NCI-H1417 (cell line): ENCODE measurements at places on chromosomes 12 and 14.

- no peak for DNase-seq
Measured at GRCh38 chr14:68047906-68048305, 228.3 kb downstream of the RAD51B start.

DNA sequence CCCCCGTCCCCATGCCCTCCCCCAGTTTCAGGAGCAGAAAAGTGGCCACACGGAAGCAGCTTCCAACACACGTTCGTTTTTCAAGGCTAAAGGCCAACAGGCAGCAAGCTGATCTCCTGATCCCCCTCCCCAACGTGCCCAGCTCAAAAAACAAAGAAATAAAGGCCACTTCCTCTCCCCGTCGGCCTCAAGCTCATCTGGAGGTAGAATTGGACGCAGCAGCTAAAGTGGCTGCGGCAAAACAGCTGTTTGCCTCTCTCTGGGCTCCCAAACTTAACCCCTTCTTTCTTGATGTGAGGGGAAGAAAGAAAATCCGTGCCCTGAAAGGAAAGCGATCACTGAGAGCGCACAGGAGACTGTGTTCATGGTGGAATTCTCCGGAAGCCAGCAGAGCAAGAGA lies 66.3 kb downstream of the SCARB1 start:
- DNase-seq, result no peak

DNA sequence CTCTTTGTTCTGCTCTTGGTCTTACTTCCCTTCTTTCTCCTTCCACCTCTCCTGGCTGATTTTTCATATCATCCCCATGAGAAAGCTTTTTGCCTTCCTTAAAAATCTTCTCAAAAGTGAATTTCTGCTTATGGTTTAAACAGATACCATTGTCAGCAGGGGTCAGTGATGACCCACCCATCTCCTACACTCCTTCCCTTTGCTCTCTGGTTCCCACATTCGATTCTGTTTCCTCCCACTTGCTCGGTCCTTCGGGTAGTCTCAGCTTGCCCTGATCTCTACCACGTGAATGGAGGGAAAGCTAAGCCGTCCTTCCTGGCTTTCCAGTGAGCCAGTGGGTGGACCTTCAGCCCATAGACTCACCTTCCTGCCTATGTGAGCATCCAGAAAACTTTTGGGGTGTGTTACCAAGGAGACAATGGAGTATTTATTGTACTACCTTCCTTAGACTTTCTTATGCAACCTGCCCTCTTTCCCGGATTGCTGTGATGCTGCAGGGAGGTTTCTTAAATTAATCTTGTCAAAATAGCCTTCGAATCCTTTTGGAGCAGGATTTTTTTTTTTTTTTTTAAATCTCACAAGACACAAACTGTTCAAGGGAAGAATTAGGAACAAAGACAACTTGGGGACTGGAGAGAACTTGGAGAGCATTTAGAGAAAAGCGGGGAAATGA lies 306.3 kb downstream of the CACNA1C start:
- DNase-seq, result no peak

- DNase-seq, result peak; percentile 90
Measured at GRCh38 chr12:76037130-76038103, 5.8 kb upstream of the PHLDA1 start.

GRCh38 chr12:51951843-51952722 lies 584 bp downstream of the ACVR1B start:
- DNase-seq, result peak; percentile 74

DNA sequence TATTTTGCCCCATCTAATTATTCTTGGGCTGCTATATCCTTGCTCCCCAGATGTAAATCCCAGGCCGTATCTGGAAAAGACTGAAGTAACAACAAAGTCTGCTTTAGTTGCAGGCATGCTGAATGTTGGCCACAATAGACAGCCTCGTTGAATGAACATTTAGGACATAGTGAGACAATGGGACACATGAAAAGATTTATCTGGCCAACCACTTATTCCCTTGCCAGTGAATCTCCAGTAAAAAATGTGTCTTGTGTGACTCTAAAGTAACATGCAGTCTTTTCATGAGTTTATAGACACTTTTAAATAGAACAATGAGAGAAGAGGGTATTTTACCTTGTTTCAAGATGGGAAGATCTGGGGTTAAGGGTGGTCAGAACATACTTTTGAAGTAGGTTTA lies 60.2 kb upstream of the STXBP6 start:
- DNase-seq, result no peak

GRCh38 chr12:45098766-45099165 lies 47.9 kb upstream of the DBX2 start:
- DNase-seq, result no peak

DNA sequence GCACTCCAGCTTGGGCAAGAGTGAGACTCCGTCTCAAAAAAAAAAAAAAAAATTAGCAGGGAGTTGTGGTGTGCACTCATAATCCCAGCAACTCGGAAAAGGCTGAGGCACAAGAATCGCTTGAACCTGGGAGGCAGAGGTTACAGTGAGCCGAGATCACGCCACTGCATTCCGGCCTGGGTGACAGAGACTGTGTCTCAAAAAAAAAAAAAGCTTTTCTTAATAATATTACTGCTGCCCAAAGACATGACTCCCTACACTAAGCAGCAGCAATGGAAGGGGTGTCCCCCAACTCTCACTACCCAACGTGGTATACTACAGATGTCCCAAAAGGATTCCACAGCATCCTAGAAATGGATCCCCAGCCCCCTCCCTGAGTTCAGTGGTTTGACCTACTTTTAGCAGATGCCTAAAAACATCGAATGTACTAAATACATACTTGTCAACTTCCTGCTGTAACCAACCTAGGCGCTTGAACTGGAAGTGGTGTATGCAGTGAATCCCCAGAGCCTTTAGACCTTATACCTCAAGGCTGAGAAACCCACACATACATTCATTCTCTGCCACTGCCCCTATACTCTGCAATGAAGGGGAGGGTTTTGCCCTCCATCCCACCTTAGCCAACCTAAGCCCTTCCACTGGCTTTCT lies 8.5 kb upstream of the FKBP11 start:
- DNase-seq, result no peak

GRCh38 chr14:69613312-69614073 lies 2.1 kb downstream of the SUSD6 start:
- no peak for DNase-seq

DNA sequence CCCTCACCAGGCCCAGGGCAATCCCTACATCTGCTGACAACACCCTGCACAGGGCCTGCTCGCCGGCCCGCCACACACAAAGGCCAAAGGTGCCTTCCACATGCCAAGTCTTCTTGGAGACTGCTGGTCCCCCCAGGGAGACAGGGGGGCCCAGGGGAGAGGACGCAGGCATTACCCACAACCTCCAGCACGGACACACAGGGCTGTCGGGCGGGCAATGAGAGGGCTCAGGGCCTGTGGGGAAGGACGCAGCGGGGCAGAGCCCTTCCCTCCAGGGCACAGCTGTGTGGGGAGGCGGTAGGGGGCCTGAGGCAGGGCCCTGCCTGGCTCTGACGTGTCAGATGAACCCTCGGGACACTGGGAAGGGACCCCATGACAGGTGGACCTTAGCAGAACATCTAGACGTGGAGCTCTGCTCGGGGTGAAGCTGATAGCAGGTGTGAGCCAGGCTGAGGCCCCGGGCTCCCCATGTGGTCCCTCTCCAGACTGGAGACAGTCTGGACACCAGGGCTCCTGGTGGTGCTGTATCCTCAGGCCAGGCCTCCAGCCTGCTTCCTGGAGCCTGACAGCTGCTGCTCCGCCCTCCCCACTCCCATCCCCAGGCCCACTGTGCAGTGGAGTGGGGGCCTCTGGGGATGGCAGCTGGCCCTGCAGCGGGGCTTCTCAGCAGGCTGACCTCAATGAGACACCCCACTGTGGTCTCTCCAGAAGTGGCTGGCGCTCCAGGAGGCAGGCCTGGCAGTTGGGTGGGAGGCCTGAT lies 31.6 kb upstream of the NUDT14 start:
- DNase-seq, result peak; percentile 94

- peak; percentile 73 for DNase-seq
Measured at GRCh38 chr12:67649570-67650387, 1.2 kb downstream of the DYRK2 start.

DNA sequence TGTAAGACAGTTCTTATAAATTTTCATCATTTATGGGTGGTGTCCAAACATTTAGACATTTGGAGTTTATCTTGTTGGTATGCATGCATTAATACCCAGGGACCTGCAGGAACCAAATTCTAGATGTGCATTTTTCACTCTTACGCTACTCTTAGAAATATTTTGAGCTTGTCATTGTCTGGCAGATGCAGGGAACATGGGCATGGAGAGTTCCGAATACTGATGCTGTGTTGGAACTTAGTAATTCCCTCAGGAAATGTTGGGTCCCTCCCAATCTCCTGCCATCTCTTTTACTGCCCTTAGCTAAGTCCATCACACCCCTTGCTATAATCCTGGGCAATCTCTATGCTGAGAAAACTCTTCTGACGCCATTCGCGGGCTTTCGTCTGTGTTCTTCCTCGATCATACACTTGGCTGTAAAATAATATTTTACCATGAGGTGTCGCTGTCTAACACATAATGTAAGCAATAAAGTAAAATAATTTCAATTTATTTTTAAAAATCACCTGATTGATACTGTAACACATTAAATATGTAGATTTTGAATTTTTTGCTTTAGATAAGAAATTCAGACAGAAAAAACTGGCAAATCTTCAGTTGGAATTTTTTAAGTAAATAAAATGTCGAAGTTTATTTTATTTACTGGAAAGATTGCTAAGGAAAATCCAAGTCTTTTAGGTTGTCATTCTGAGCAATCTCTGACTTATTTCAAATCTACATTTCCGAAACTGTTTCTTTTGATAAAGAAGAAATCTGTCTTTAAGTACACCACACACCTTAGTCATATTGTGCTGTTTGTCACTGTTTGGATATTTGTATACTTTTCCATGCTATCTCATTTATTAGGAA lies 304.1 kb upstream of the SSTR1 start:
- peak; percentile 76 for DNase-seq

GRCh38 chr14:31945701-31946100 lies 131.4 kb upstream of the ARHGAP5 start:
- no peak for DNase-seq

GRCh38 chr12:52796839-52797528 lies 1.1 kb upstream of the KRT3 start:
- DNase-seq, result no peak

DNA sequence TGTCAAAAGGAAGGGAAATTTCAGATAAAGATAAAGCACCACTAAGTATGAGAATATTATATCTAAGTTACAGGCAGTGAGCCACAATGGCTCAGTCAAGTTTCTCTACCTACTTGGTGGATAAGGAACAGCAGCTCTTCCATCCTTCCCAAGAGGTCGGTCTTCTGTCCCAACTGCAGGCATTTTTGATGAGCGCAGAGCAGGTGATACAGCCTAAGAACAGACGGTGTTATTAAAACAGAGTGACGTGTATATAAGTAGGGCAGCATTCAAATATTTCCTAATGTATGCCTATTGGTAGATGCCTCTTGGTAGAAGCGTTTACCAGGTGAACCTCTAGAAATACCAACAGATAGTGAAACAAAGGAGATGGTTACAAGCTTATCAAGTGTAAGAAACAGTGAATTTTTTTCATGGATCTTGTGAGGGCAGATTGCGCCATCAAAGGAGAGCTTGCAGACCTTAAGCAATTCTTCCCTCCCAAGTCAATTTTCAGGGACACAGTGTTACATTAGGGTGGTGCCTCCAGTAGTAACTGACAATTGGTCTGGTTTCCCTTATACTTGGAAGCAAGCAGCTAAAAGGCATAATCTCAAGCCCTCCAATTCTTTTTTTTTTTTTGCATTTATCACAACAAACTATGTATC lies 274.5 kb downstream of the MED13L start:
- DNase-seq, result no peak

- DNase-seq, result no peak
Measured at GRCh38 chr12:46530373-46531056, 157.9 kb upstream of the SLC38A2 start.

GRCh38 chr12:95545303-95545702 lies 6.0 kb downstream of the USP44 start:
- DNase-seq, result no peak

- DNase-seq, result peak; percentile 36
Measured at GRCh38 chr14:104973135-104973384, 5.1 kb downstream of the AHNAK2 start.

DNA sequence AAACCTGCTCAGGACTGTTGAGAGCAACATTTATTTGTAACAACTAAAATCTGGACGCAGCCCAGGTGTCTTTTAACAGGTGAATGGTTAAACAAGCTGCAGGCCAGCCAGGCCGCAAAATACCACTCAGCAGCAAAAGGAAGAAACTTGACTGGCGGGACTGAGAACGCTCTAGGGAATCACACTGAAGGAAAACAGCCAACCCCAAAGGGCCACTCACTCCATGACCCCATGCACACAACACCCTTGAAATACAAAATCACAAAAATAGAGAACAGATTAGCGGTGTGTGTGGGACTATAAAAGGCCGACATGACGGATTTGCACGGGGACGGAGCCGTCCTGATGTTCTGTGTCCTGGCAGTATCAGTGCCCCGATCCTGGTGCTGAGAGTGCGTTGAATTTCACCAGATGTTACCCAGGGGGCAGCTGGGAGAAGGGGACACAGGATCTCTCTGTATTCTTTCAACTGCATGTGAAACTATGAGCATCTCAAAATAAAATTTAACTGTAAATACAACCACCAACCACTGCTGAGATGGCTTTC lies 23.0 kb downstream of the VPS37B start:
- peak; percentile 79 for DNase-seq

- no peak for DNase-seq
Measured at GRCh38 chr14:79287976-79288375, 923.3 kb downstream of the DIO2 start.

- DNase-seq, result no peak
Measured at GRCh38 chr12:34406996-34407300, 384.7 kb downstream of the ALG10 start.

DNA sequence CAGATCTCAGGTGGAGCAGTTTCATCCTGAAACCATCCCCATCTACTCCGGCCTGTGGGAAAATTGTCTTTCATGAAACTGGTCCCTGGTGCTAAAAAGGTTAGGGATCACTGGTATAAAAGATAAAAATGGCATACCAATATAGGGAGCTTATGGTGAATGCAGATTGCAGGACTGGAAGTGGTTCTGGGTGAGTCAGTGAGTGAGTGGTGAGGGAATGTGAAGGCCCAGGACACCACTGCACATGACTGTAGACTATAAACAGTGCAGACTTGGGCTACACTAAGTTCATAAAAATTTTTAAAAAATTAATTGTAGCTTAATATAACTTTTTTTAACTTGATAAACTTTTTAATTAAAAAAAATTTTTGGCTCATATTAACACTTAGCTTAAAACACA lies 67.0 kb upstream of the RD3L start:
- DNase-seq, result no peak
